ENCODE measurements at places on chromosomes 12 and 14. TPM values are rescaled to one million over a fixed set of nuclear protein-coding genes. Genes with fewer than 3 reads are reported as not detected.

- no peaks in the 10 kb centered on the region for H3K4me1 ChIP-seq
- H3K4me3 ChIP-seq: no peak overlapping the region
- no peaks in the 10 kb centered on the region for H3K36me3 ChIP-seq
- no peak overlapping the region for H3K27ac ChIP-seq
- no peaks in the 10 kb centered on the region for H3K27me3 ChIP-seq
Observed at GRCh38 chr12:10701131-10701681, 21.9 kb downstream of the YBX3 start.

DNA sequence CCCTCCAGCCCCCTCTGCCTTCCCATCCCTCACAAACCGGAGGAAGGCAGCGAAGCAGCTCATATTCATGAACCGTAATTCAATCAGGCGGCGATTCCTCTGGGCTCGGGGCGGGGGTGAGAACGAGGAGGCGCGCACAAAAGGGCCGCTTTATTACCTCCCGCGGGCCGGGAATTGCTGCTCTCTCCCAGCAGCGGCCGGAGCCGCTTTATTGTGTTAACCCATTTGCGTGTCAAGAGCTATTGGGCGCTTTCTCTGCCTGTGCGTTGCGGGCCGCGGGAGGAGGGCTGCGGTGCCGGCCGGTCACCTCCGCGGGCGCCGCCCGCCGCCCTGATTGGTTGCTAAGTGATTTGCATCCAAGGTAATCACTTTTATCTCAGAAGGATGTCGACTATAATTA lies 4.8 kb downstream of the FAM222A start:
- H3K27me3 ChIP-seq: no peaks in the 10 kb centered on the region
- peaks cover 6% of the 10 kb centered on the region for H3K4me1 ChIP-seq
- no peak for DNase-seq

- no peak overlapping the region for H3K4me3 ChIP-seq
- H3K27ac ChIP-seq: no peak overlapping the region
- H3K27me3 ChIP-seq: no peaks in the 10 kb centered on the region
Observed at GRCh38 chr14:72535485-72535884, 358.4 kb downstream of the DPF3 start.

DNA sequence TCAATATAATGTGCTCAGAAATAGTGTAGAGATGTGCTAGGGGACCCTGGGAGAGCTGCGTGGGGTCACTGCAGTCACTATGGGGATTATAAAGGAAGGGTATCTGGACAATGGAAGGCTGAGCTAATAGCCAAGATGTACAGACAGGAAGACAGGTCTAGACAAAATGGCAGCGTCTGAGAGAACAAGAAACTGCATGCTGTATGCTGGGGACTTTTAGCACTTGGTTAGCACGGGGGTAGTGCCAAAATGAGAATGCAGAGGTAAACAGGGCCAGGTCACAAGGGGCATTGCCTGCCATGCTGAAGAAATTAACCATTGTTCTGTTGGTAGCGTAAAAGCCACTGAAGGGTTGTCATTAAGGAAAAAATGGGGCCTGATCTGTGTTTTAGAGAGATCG lies 308.2 kb downstream of the EMP1 start:
- no peaks in the 10 kb centered on the region for H3K4me1 ChIP-seq
- no peaks in the 10 kb centered on the region for H3K36me3 ChIP-seq
- H3K27me3 ChIP-seq: no peaks in the 10 kb centered on the region
- no peak overlapping the region for H3K27ac ChIP-seq
- no peak for DNase-seq
- no peak overlapping the region for H3K4me3 ChIP-seq

- DNase-seq: no peak
- no peak overlapping the region for H3K27ac ChIP-seq
- no peaks in the 10 kb centered on the region for H3K27me3 ChIP-seq
- no peak overlapping the region for H3K4me3 ChIP-seq
- no peaks in the 10 kb centered on the region for H3K4me1 ChIP-seq
- H3K36me3 ChIP-seq: no peaks in the 10 kb centered on the region
Observed at GRCh38 chr12:98228683-98229539, 286.5 kb upstream of the TMPO start.

- no peaks in the 10 kb centered on the region for H3K36me3 ChIP-seq
- no peak overlapping the region for H3K4me3 ChIP-seq
- no peaks in the 10 kb centered on the region for H3K27me3 ChIP-seq
- peak; percentile 51 for DNase-seq
- no peaks in the 10 kb centered on the region for H3K4me1 ChIP-seq
- no peak overlapping the region for H3K27ac ChIP-seq
Observed at GRCh38 chr12:108575199-108575912, 13.0 kb downstream of the ISCU start.

DNA sequence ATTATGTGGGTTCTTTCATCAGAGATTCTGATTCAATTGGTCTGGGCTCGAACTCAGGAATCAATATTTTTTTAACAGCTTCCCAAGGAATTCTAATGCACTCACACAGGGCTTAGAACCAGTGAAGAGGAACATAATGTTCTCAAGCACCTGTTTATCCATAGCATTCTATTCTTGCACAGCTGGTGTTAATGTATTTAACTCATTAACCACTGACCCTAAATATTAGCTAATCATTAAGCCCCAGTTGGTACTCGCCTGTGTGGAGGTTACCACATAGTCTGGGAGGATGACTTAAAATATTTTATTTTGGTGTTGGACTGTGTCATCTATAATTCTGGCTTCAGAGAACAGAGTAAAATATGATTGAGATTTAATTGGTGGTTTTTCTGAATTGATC lies 45.3 kb downstream of the LRP6 start:
- no peaks in the 10 kb centered on the region for H3K27me3 ChIP-seq
- no peak overlapping the region for H3K4me3 ChIP-seq
- H3K27ac ChIP-seq: no peak overlapping the region

DNA sequence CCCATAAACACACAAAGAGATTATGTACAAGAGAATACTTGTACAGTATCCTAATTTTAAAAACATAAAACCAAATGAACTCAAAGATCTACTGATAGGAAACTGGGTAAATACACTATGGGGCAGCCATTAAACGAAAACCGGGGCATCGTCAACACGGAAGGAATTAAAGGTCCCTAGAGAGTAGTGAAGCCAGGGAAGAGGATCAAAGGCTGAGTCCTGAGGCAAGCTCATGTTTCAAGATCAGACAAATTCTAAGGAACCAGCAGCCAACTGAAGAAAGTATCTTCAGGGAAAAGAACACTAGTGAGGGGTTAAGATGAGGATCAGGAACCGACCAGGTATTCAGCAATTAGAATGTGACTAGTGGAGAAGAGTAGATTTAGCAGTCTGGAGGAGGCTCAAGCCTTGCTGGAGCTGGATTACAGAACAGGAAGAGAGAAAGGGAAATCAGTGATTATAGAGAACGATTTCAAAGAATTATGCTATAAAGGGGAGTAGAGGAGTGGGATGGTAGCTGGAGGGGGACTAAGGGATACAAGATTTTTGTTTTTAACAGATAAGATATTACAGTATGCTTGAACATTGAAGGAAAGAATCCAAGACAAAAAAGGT lies 23.7 kb downstream of the SEL1L start:
- H3K4me3 ChIP-seq: no peak overlapping the region
- DNase-seq: no peak
- H3K27ac ChIP-seq: no peak overlapping the region
- H3K36me3 ChIP-seq: peaks cover 42% of the 10 kb centered on the region
- no peaks in the 10 kb centered on the region for H3K4me1 ChIP-seq

DNA sequence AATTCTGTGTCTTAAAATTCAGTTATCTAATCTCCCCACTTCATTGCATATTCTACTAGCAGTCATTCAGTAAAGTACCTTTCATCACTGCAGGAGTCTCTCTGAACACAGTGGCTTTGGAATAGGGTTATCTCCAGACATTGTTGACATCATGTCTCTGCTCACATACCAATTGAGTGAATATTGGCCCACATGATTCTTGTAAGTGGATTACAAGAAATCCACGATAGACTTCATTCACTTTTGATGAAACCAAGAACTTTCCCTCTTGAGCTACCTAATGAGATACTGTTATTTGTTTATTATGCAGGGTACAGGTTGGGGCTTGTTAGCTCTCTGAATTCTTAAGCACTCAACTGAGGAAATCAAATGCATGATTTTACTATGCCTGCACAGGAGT lies 284.9 kb downstream of the RAD51B start:
- no peaks in the 10 kb centered on the region for H3K27me3 ChIP-seq
- DNase-seq: no peak
- H3K4me1 ChIP-seq: no peaks in the 10 kb centered on the region
- H3K4me3 ChIP-seq: no peak overlapping the region
- H3K36me3 ChIP-seq: no peaks in the 10 kb centered on the region
- no peak overlapping the region for H3K27ac ChIP-seq

GRCh38 chr12:78034025-78034424 lies 203.3 kb downstream of the NAV3 start:
- H3K27me3 ChIP-seq: no peaks in the 10 kb centered on the region
- H3K4me1 ChIP-seq: no peaks in the 10 kb centered on the region
- no peak overlapping the region for H3K4me3 ChIP-seq
- no peak for DNase-seq
- no peaks in the 10 kb centered on the region for H3K36me3 ChIP-seq

GRCh38 chr14:37114002-37114401 lies 58.4 kb downstream of the SLC25A21 start:
- H3K27me3 ChIP-seq: no peaks in the 10 kb centered on the region
- DNase-seq: no peak
- no peaks in the 10 kb centered on the region for H3K4me1 ChIP-seq
- H3K36me3 ChIP-seq: no peaks in the 10 kb centered on the region
- H3K27ac ChIP-seq: no peak overlapping the region

GRCh38 chr12:97223419-97223818 lies 239.2 kb upstream of the RMST start:
- H3K27me3 ChIP-seq: no peaks in the 10 kb centered on the region
- H3K4me1 ChIP-seq: no peaks in the 10 kb centered on the region
- no peak overlapping the region for H3K4me3 ChIP-seq

- H3K27ac ChIP-seq: no peak overlapping the region
- no peak for DNase-seq
- no peaks in the 10 kb centered on the region for H3K36me3 ChIP-seq
- H3K4me1 ChIP-seq: peaks cover 42% of the 10 kb centered on the region
- H3K4me3 ChIP-seq: no peak overlapping the region
Observed at GRCh38 chr14:105989566-105990302, 463.4 kb downstream of the TMEM121 start.

GRCh38 chr12:47560415-47560814 lies 145.4 kb downstream of the RPAP3 start:
- no peak for DNase-seq
- no peaks in the 10 kb centered on the region for H3K36me3 ChIP-seq
- H3K4me3 ChIP-seq: no peak overlapping the region
- H3K27ac ChIP-seq: no peak overlapping the region
- H3K27me3 ChIP-seq: no peaks in the 10 kb centered on the region

The TGFB3 gene
- total RNA-seq: 11.5 TPM

The SLC5A8 gene
- not detected for total RNA-seq

The NID2 gene
- not detected for total RNA-seq

The PLEKHD1 gene
- 0.13 TPM for total RNA-seq

The PTGER2 gene
- total RNA-seq: 2.7 TPM

The KRT80 gene
- total RNA-seq: not detected

The TRIAP1 gene
- 29.3 TPM for total RNA-seq

The OR6C6 gene
- total RNA-seq: not detected

The FBXO21 gene
- 46.3 TPM for total RNA-seq

The IKZF4 gene
- 5.3 TPM for total RNA-seq

The SETD3 gene
- 50.4 TPM for total RNA-seq

The IFI27L1 gene
- total RNA-seq: 14.2 TPM

The TXNRD1 gene
- total RNA-seq: 87.6 TPM

All from naive thymus-derived CD4-positive, alpha-beta T cell (primary cell).